CD8-positive, alpha-beta memory T cell (primary cell): ENCODE measurements at places on chromosomes 4 and X.

- no peak for DNase-seq
Observed at GRCh38 chr4:123159479-123159878, 237.1 kb upstream of the NUDT6 start.

- DNase-seq: no peak
Observed at GRCh38 chr4:189069772-189070171, 870.9 kb upstream of the FRG1 start.

- no peak for DNase-seq
Observed at GRCh38 chr4:188031751-188032150, 36.2 kb downstream of the ZFP42 start.

- DNase-seq: no peak
Observed at GRCh38 chr4:41881981-41882624, 53.1 kb upstream of the TMEM33 start.
